Activated naive CD4-positive, alpha-beta T cell treated with Interleukin-2 at 50 U/mL for 16 hours (primary cell): ENCODE measurements at places on chromosomes 11 and 22.

GRCh38 chr22:27614006-27614649 lies 187.4 kb downstream of the MN1 start:
- DNase-seq, result no peak

DNA sequence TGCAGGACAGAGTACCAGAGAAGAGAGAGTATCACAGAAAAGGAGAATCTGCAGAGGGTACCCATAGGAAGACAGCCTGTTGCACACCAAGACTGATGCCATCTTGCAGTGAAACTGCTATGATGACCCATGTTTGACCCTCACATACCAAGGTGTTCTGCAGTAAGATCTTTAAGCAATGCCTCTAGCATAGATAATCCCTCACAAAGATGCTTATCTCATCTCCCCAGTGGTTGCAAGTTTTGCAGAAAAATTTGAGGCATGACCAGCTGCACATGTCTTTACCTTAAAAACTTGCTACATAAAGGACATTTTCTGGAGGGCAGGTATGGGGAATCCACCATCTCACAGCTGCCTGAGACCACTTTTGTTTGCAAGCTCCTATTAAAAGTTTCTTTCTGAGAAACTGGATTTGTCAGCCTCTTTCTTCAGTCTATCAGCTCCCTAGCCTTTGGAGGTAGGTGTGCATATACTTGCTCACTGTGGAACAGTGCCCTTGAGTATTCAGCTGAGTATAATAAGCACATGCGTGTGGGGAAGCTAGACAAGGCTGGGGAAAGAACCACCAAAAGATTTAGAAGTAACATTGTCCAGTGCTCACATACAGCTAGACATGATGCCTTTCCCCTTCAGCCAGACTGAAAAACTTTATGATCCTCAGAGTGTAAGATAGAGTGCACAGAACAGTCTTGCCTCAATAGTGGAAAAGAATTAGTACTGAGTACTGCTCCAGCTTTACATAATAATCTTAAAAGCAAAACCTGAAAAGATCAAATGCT lies 100.3 kb upstream of the TEAD1 start:
- no peak for DNase-seq

DNA sequence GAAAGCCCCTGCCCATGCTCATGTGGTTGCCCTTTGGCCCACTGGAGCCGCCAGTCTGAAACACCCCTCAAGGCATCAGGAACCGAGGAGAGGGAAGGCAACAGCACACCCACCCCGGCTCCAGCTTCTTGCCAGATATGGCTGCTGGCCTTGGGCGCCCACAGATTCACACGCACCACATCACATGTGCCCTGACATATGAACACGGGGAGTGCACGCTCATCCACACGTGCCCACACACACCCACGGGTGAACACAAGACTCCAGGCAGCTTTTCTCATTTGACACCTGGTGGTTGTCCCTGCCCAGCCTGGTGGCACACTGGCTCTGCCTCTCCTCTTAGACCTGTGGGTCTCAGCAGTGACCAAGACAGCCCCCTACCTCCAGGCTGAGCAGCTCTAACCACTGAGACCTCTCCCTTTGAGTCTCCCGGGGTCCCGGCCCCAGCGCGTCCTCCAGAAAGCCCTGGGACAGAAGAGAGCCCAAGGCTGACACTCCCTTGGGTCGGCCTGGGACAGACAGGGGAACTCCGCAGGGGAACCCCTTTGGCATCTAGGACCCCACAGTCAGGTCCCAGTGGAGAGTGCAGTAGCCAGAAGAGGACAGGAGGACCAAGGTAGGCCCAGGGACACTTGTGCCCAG lies 2.7 kb upstream of the MAPK12 start:
- no peak for DNase-seq

- no peak for DNase-seq
Observed at GRCh38 chr11:76186776-76187279, 19.5 kb downstream of the WNT11 start.

DNA sequence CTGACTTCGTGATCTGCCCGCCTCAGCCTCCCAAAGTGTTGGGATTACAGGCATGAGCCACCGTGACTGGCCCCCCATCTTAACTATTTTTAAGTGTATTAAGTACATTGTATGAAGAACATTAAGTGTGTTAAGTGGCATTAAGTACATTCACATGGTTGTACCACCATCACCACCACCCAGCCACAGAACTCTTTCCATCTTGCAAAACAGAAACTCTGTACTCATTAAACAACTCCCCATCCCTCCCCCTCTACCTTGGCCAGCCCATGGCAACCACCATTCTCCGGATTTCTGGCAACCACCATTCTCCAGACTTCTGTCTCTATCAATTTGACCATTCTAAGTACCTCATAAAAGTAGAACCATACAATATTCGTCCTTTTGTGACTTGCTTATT lies 17.8 kb upstream of the PEX26 start:
- DNase-seq, result no peak

DNA sequence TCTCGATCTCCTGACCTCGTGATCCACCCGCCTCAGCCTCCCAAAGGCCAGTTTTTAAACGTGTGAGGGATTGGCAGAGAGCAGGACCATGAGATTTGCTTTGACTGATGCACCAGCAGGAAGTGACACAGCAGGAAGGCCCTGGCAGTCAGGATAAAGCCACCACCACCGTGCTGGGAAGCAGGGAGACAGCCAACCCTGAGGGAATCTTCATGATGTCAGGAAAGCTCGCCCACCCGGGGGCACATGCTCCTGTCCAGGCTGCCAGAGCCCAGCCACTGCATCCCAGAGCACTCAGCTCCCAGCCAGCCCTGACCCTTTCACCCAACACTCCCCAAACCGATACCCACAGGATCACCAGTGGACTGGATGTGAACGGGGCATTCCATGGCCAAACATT lies 6.1 kb downstream of the TUBGCP6 start:
- no peak for DNase-seq

- DNase-seq, result no peak
Observed at GRCh38 chr11:69732910-69733309, 29.1 kb upstream of the FGF19 start.

DNA sequence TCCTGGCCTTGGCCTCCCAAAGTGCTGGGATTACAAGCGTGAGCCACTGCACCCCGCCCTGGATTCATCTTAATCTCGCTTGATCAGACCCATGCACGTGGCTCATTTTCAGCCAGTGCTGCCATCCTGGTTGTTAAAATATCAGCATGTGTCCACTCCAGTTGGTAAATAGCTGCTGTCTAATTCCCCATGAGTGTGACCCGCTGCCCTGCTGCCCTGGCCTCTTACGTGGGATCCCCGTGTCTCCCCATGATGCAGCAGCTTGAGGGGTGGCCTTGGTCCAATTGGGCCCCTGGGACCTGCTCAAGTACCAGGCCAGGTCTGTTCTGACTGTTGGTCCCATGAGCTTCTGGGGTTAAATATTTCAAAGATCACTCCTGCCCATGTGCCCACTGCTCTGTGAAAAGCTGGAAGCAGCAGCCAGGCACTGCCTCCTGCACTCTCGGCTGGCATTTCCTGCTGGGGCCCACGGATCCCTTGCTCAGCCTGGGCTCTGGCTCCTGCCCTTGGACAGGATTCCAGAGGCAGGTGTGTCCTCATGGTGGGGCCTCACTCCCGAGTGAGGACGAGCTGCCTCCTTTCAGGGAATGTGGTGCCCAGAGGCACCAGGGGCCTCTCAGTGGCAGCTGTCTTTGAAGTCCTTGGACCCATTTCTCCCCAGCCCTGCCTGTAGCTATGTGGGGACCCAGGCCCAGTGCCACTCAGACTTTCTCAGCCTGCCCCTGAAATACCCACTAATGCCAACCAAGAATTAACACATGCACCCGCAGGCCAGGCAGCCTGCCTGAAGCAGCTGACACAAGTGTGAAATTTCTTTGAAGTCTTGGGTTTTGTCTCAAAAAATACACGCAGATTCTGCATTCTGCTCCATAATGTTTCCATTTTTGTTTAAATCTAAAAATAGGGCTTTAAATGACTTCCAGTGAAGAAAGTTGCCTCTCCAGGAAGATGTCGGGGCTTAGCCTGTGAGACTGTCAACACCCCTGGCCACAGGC lies 38.1 kb upstream of the PRDM11 start:
- DNase-seq, result no peak

DNA sequence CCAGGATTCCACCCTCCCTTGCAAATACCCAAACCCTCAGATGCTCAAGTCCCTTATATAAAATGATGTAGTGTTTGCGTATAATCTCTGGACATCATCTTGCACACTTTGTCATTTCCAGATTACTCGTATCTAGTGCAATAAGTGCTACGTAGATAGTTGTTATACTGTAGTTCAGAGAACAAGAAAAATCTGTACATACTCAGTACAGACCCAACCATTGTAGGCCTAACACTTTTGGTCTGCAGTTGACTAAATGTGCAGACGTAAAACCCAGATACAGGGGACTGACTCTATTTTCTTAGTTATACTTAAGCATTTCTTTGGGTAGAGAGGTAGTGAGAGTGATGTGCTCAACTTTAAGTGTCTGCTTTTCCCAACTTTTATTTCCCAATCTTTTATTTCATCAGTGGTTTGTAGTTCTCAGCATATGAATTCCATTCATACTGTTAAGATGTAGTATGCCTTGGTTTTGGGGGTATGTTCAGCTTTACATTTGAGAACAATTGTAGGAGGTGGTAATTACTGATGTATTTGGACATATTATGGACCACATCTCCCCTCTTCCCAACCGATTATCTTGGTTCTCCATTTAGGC lies 43.9 kb downstream of the DDX6 start:
- DNase-seq, result no peak

- DNase-seq, result no peak
Observed at GRCh38 chr11:78666675-78667160, 92.1 kb upstream of the NARS2 start.
